Lower lobe of right lung (tissue), 2 donors: ENCODE measurements at places on chromosomes 1 and 21.

GRCh38 chr1:18631496-18632217 is 1.0 kb downstream of the PAX7 start:
- H3K36me3 ChIP-seq, result no peaks in the 10 kb centered on the region
- H3K4me1 ChIP-seq, result peaks cover 11% of the 10 kb centered on the region
- no peak for DNase-seq
- H3K27me3 ChIP-seq, result peaks cover 99% of the 10 kb centered on the region
- no peak overlapping the region for H3K4me3 ChIP-seq

- no peaks in the 10 kb centered on the region for H3K4me1 ChIP-seq
- no peaks in the 10 kb centered on the region for H3K36me3 ChIP-seq
- H3K27me3 ChIP-seq, result no peaks in the 10 kb centered on the region
- H3K4me3 ChIP-seq, result no peak overlapping the region
- DNase-seq, result no peak
These were observed 76.3 kb downstream of the KRTAP19-8 start for GRCh38 chr21:30962013-30962412.

GRCh38 chr1:89725011-89725370 is 92.1 kb downstream of the LRRC8C start:
- H3K27me3 ChIP-seq, result no peaks in the 10 kb centered on the region
- DNase-seq, result no peak
- peaks cover 46% of the 10 kb centered on the region for H3K4me1 ChIP-seq
- H3K4me3 ChIP-seq, result no peak overlapping the region
- no peaks in the 10 kb centered on the region for H3K36me3 ChIP-seq

GRCh38 chr1:59323879-59324278 is 27.0 kb downstream of the FGGY start:
- DNase-seq, result no peak
- no peaks in the 10 kb centered on the region for H3K27me3 ChIP-seq
- H3K4me3 ChIP-seq, result no peak overlapping the region
- no peaks in the 10 kb centered on the region for H3K36me3 ChIP-seq

- no peaks in the 10 kb centered on the region for H3K4me1 ChIP-seq
- H3K36me3 ChIP-seq, result no peaks in the 10 kb centered on the region
- DNase-seq, result no peak
- peaks cover 3% of the 10 kb centered on the region for H3K27me3 ChIP-seq
These were observed 164.2 kb upstream of the COL6A1 start for GRCh38 chr21:45817345-45817744.

DNA sequence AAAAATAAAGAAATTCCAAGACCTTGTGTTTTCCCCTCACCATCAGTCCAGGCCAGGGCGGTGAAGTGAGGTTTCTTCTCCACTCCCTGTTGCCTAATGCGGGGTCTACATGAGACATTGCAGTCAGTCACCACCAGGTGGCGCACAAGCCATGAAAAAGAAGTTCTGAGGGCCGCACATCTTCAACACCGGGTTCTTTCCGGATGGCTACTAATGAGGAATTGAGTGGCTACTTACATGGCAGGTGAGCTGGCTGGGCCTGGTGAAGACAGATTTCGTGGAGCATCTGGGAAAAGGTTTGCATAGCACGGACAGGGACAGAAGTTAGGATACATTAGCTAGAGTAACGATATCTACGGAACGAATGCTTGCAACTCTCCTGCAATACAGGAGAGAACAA is 15.8 kb upstream of the S100A11 start:
- no peaks in the 10 kb centered on the region for H3K27me3 ChIP-seq
- peaks cover 33% of the 10 kb centered on the region for H3K4me1 ChIP-seq
- no peak overlapping the region for H3K27ac ChIP-seq
- no peak overlapping the region for H3K4me3 ChIP-seq

GRCh38 chr1:94974241-94974640 is 47.3 kb upstream of the CNN3 start:
- DNase-seq, result no peak
- H3K27ac ChIP-seq, result no peak overlapping the region
- peaks cover 15% of the 10 kb centered on the region for H3K4me1 ChIP-seq
- no peak overlapping the region for H3K4me3 ChIP-seq
- no peaks in the 10 kb centered on the region for H3K27me3 ChIP-seq
- H3K36me3 ChIP-seq, result no peaks in the 10 kb centered on the region

GRCh38 chr1:207673399-207673798 is 28.5 kb downstream of the CR1L start:
- peaks cover 6% of the 10 kb centered on the region for H3K4me1 ChIP-seq
- no peaks in the 10 kb centered on the region for H3K36me3 ChIP-seq
- H3K4me3 ChIP-seq, result no peak overlapping the region
- DNase-seq, result no peak

- H3K4me3 ChIP-seq, result no peak overlapping the region
- no peak for DNase-seq
- peaks cover 19% of the 10 kb centered on the region for H3K4me1 ChIP-seq
- no peak overlapping the region for H3K27ac ChIP-seq
- H3K36me3 ChIP-seq, result no peaks in the 10 kb centered on the region
- no peaks in the 10 kb centered on the region for H3K27me3 ChIP-seq
These were observed 1.7 kb upstream of the TMEM50B start for GRCh38 chr21:33481314-33481943.

DNA sequence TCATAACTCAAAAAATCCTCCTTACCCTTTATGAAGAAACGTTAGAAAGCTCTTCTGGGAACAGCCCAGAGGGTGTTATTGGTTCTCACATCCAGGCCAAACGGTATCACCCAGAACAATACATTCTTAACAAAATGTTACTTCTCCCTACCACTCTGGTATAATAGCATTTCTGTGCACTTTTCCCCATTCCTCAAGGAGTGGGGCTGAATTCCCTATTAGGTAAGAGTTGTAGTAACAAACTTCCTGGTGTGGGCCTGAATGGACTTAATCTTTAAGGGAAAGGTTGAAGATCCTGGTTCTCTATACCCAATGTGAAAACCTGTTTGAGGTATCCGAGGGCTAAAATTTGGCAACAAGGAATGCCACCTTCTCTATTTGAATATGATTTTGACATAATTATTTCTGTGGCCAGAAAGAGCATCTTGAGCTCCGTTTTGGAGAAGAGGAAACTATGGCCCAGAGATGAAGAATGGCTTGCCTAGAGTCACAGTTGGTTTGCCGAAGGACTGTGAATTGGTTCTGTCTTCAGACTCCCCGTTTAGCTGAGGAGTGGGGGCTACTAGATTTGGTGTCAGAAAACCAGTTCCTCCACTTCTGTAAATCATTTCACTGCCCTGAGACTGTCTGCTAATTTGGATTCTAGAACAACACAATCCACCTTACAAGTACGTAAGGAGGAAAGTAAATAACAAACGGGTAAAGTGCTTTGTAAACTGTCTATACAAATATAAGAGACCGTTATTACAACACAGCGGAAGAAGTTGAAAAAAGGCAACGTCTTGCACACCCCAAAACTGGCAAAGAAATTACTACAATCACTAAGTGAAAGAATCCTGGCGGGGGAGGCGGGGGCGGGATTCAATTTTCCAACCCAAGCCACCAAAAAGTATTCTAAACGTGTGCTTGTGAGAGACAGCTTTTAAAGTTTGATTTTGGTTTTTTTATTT is 2.3 kb downstream of the ANP32E start:
- H3K27me3 ChIP-seq, result no peaks in the 10 kb centered on the region
- peaks cover 18% of the 10 kb centered on the region for H3K4me1 ChIP-seq
- no peak for DNase-seq
- peaks cover 17% of the 10 kb centered on the region for H3K36me3 ChIP-seq
- peak overlapping the region; percentile 75 for H3K4me3 ChIP-seq
- peak overlapping the region; percentile 96 for H3K27ac ChIP-seq

DNA sequence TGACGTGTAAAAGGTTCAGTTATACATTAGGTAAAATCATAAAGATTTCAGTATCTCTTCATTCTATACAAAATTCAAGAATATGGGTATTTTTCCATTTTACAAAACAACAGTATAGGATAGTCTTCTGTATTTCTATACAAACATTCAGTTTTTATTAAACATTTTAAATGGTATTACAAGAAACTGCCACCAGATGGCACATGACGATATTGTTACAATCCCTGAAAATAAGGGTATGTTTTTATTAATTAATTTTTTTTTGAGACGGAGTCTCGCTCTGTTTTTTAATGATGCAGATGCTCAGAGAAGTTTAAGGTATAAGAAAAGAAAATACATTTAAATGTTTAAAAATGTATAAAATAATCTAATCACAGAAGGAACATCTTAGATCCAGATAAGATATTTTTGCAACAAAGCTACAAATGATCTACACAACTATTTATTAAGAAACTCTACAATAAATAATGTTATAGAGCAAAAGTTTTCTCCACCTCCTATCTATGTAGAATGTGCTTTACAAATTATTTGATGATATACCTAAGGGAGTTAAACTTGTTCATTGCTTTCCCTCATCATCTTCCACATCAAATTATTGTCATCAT is 23.5 kb upstream of the RSBN1 start:
- no peak for DNase-seq
- no peaks in the 10 kb centered on the region for H3K27me3 ChIP-seq
- H3K4me1 ChIP-seq, result no peaks in the 10 kb centered on the region
- H3K4me3 ChIP-seq, result no peak overlapping the region
- no peak overlapping the region for H3K27ac ChIP-seq

DNA sequence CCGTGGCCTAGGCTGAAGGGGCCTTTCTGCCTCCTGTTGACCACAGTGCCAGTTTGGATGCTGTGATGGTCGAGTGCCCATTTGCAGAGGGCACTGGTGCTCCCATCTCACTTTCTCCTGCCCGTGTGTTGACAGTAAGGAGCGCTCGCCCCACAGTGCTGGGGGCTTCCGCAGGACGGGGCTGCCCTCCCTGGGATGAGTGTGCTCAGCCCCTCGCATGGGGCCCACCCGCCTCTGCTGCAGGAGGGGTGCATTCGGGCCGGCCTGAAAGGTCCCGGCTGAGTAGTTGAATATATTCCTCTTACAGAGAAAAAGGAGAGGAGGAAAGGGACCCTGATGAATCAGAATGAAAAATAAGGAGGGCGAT is 37.3 kb downstream of the NTPCR start:
- H3K27me3 ChIP-seq, result no peaks in the 10 kb centered on the region
- H3K27ac ChIP-seq, result no peak overlapping the region
- no peak overlapping the region for H3K4me3 ChIP-seq
- H3K36me3 ChIP-seq, result no peaks in the 10 kb centered on the region

GRCh38 chr1:236677641-236678235 is 8.6 kb upstream of the ACTN2 start:
- no peak overlapping the region for H3K27ac ChIP-seq
- H3K36me3 ChIP-seq, result no peaks in the 10 kb centered on the region
- H3K27me3 ChIP-seq, result no peaks in the 10 kb centered on the region

- no peak overlapping the region for H3K27ac ChIP-seq
- peaks cover 56% of the 10 kb centered on the region for H3K36me3 ChIP-seq
- peaks cover 52% of the 10 kb centered on the region for H3K4me1 ChIP-seq
These were observed 2.5 kb downstream of the ETV3 start for GRCh38 chr1:157135646-157136045.

DNA sequence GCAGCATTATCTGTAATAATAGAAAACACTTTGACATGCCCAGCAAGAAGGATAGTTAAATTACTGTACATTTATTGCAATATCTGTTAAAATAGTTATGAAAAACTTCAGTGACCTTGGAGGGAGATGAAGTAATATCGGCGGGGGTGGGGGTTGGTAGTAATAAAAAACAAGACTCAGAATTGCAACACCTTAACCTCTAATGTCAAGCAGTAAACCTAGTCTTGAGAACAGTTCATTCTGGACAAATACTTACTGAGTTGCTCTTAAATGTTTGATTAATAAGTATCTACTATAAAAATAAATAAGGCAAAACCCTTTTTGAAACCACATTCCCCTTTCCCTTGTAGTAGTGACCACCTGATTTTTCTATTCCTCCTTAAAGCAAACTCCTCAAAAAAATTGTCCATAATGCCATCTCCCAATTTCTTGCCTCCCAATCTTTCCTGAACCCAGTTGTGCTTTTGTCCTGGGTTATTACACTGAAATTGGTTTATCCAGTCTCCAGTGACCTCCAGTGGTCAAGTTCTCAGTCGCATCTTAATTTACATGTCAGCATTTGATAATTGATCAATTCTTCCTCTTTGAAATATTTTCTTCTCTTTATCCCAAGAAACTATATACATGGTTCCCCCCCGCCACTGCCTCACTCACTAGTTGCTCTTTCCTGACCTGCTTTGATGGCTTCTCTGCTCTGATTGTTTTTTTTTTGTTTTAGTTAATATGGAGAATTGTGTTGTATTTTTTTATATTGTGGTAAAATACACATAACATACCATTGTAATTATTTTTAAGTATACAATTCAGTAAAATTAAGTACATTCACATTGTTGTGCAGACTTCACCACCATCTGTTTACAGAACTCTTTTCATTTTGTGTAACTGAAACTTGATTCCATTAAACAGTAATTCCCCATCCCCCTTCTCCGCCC is 36.8 kb downstream of the RAP1A start:
- no peak overlapping the region for H3K27ac ChIP-seq
- peaks cover 66% of the 10 kb centered on the region for H3K4me1 ChIP-seq
- no peak overlapping the region for H3K4me3 ChIP-seq
- no peaks in the 10 kb centered on the region for H3K27me3 ChIP-seq
- DNase-seq, result no peak

GRCh38 chr1:96240438-96240837 is 481.1 kb upstream of the PTBP2 start:
- DNase-seq, result no peak
- no peaks in the 10 kb centered on the region for H3K27me3 ChIP-seq
- H3K27ac ChIP-seq, result no peak overlapping the region
- H3K36me3 ChIP-seq, result no peaks in the 10 kb centered on the region

GRCh38 chr1:178644308-178645120 is 80.5 kb upstream of the RALGPS2 start:
- DNase-seq, result no peak
- H3K4me3 ChIP-seq, result no peak overlapping the region
- H3K27me3 ChIP-seq, result no peaks in the 10 kb centered on the region
- H3K36me3 ChIP-seq, result no peaks in the 10 kb centered on the region
- H3K4me1 ChIP-seq, result no peaks in the 10 kb centered on the region

DNA sequence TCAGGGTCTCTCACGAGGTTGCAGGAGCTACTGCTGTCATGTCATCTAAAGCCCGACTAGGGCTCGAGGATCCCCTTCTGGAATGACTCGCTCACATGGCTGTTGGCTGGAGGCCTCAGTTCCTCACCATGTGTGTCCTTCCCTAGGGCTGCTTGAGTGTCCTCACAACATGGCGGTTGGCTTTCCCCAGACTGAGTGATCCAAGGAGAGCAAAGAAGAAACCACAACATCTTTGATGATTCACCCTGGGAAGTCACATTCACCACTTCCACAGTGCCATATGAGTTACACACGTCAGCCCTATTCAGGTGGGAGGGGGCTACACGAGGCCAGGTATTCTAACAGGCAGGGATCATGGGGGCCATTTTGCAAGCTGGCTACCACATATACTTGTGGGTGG is 64.9 kb downstream of the FHAD1 start:
- DNase-seq, result no peak
- H3K27ac ChIP-seq, result no peak overlapping the region
- no peaks in the 10 kb centered on the region for H3K36me3 ChIP-seq
- no peaks in the 10 kb centered on the region for H3K27me3 ChIP-seq
- H3K4me3 ChIP-seq, result no peak overlapping the region
